ENCODE measurements at places on chromosomes 5 and 9.

- no peak for DNase-seq
These were observed 1414.9 kb upstream of the NUDT12 start for GRCh38 chr5:104977529-104977928.

DNA sequence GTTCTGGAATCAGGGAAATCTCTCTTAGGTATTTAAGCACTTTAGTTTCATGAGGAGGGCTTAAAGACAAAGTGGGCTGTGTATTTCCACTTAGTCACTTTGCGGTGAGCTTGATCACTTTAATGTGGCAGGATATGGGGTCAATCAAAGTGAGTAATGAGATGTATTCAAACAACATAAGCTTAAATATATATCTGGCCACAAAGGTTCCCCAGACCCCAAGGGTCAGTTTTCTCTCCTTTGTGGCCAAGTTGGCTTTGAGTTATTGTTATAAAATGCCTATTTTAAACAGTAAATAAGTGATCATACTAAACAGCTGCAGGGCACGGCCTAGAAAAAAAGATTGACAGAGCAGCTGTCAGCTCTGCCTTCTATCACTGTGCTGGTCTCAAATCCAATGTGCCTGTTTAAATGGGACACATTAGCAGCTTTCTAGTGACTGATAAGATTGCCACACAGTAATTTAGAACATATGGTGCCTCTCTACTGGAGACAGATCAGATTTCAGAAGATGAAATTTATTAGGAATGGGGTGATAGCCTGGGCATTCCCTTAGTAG is 363.9 kb downstream of the AGTPBP1 start:
- no peak for DNase-seq

GRCh38 chr5:150642567-150642927 is 2.1 kb downstream of the SYNPO start:
- DNase-seq = no peak

GRCh38 chr9:16155878-16156277 is 603.0 kb downstream of the CCDC171 start:
- DNase-seq = no peak

DNA sequence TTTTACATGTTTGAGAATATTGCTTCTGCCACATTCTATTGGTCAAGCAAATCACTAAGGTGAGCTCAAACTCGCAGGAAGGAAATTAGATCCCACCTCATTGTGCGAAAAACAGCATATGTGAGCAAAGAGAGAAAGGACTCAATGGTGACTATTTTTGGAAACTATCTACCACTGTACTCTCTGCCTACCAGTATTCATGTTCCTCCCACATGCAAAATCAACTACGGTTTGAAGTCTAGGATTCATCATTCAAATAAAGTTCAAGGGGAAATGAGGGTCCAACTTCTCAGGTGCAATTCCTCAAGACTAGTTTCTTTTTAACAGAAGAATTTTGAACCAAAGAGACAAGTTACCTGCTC is 60.6 kb downstream of the FAM174A start:
- DNase-seq = no peak

GRCh38 chr5:177472460-177473442 is 683 bp downstream of the DBN1 start:
- DNase-seq = no peak

GRCh38 chr9:88049677-88050307 is 75.5 kb upstream of the CDK20 start:
- DNase-seq = no peak

Data from stimulated activated CD4-positive, alpha-beta T cell treated with anti-CD3 and anti-CD28 coated beads, Interleukin-1b, Interleukin-23, amount 100 ng/mL, for 24 hours (primary cell).